ENCODE measurements at places on chromosomes 6 and 20. TPM values are rescaled to one million over a fixed set of nuclear protein-coding genes. Genes with fewer than 3 reads are reported as not detected.

Gene CABLES2
- total RNA-seq = 4.1 TPM

Gene ENPP5
- total RNA-seq = 45.7 TPM

Gene EYA4
- total RNA-seq = 7.3 TPM

Gene EIF6
- 78.2 TPM for total RNA-seq

Gene SAMD5
- 2.2 TPM for total RNA-seq

Gene GSTA4
- 96.7 TPM for total RNA-seq

Gene TREML2
- 0.17 TPM for total RNA-seq

Gene POU5F1
- 21.5 TPM for total RNA-seq

Gene PCSK2
- 2.7 TPM for total RNA-seq

Gene CST7
- total RNA-seq = 1.2 TPM

Gene ULBP1
- not detected for total RNA-seq

Gene OXT
- total RNA-seq = not detected

Gene VGLL2
- total RNA-seq = not detected

Gene ZBTB46
- total RNA-seq = 7.9 TPM

Gene MLN
- total RNA-seq = not detected

Gene PCK1
- 0.68 TPM for total RNA-seq

Gene UBD
- 11.3 TPM for total RNA-seq

Gene C20orf96
- 4.7 TPM for total RNA-seq

Gene BPI
- total RNA-seq = 4.5 TPM

Gene KIF25
- 0.28 TPM for total RNA-seq

Gene EMILIN3
- 7.4 TPM for total RNA-seq

Gene KIAA0408
- 6.3 TPM for total RNA-seq

Gene MUC22
- total RNA-seq = 0.17 TPM

Gene MDFI
- total RNA-seq = 31.8 TPM

All from prostate gland (tissue), 2 donors.